ENCODE measurements at places on chromosomes 12 and 14.

GRCh38 chr12:52514471-52515318 is 5.5 kb downstream of the KRT5 start:
- no peak for DNase-seq

DNA sequence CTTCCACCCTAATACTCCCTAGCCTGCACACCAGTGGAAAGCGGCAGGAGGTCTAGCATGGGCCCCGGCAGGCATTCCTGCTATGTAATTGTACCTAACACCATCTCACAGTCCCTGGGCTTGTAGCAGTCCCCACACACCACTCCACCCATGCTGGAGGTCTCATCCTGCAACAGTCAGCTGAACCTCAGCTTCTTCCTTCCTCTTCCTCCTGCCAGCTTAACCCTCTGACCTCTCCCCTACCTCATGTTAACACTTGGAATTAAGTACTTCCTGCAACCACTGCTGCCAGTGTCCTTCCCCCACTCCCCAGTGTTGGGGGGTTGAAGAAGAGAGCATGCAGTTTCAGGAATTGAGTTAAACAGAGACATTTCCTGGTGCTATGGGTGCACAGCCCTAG is 7.6 kb downstream of the ADCY4 start:
- no peak for DNase-seq

DNA sequence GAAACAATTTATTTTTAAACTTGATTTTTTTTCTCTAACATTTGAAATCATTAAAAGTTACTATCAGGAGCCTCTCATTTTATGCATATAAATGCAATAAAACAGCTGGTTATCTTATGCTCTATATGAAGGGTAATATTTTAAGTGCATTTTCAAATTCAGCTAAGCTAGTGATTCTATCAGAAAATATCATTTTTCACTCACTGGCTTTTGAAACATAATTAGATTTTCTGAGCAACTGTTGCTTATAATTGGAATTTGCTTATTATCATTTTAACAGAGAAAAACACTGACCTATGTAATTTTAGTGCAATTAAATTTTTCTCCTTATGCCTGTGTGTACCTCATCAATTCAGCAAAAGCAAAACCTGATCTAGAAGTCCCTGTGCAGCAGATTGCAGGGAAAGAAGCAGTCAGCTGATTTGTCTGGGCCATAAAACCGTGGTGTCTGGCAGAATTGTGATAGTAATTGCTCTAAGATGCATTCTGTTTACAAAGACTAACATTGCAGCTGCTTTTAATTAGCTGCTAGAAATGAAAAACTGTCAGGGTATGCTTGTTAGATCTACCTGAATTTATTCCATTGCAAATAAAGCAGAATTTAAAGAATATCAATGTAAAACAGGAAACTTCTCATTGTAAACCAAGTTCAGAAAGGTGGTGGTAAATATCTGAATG is 75.0 kb downstream of the BICD1 start:
- no peak for DNase-seq

DNA sequence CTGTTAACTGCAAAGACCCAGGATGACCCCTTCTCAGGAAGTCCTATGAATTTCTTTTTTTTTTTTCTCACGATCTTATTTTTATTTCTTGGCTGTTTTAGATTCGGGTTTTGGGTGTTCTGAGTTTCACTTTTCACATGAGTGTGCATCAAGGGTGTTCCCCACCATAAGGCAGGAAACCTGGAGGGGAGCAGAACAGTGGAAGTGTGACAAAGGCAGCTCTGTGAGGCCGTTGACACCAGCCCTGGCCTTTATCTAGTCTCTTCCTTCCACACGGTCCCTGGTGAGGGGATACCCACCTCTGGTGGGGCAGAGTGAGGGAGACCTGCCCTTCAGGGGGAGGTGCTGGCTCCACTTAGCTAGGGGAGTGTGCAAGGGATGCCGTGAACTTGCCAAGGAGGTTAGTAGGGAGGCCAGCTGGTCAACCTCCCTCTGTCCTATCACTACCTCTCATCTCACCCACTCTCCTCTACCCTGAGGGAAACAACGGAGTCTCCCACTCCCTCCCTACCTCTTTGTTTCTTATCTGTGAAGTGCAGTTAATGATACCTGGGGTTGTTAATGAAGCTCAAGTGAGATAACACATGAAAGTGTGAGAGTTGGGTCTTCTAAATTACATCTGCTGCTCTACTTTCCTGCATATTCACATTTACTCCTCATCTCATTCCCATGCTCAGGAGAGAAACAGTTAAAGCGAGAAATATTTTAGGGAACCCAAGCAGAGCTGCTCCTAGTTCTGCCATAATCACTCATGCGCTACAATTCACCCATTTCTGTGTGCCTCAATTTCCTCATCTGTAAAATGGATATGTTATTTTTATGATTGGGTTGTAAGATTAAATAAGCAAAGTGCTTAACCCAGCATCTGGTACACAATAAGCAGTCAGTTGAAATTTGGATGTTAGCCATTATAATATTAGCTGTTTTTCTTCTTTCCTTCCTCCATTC is 4.4 kb upstream of the GALNT6 start:
- no peak for DNase-seq

DNA sequence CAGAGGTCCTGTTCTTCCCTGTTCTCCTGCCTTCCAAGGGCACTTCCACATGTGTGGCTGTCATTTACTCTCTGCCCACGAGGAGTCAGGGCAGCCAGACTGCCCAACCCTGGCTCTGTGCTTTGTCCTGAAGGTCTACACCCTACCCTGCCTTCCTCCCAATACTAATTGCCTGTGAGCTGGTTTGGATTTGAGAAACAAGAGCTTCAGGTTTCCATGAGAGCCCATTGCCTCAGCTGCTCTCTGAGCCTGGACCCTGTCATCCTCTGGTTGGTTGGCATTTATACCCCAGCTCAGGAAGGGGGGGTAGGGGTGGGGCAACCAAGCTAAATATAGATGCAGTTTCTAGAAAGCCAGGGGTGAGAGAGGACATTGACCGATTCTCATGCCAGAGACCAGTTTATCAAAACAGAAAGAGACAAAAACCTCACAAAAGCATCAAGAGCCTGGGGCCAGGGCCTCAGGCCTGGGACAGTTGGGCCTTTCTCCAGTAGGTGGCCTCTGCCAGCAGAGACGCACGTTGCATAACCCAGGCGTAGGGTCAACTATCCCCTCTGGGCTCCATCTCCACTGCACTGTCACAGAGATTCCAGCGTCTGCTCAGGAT is 34.5 kb downstream of the VDR start:
- DNase-seq, result no peak

- no peak for DNase-seq
Observed at GRCh38 chr12:110102255-110102654, 21.9 kb upstream of the IFT81 start.

- DNase-seq, result no peak
Observed at GRCh38 chr12:108647585-108648287, 14.0 kb upstream of the SELPLG start.

- DNase-seq, result no peak
Observed at GRCh38 chr12:3538466-3539030, 47.5 kb downstream of the PRMT8 start.

- DNase-seq, result no peak
Observed at GRCh38 chr14:104993808-104994591, 8.4 kb downstream of the CLBA1 start.
